ENCODE measurements at places on chromosomes 11 and 22.

DNA sequence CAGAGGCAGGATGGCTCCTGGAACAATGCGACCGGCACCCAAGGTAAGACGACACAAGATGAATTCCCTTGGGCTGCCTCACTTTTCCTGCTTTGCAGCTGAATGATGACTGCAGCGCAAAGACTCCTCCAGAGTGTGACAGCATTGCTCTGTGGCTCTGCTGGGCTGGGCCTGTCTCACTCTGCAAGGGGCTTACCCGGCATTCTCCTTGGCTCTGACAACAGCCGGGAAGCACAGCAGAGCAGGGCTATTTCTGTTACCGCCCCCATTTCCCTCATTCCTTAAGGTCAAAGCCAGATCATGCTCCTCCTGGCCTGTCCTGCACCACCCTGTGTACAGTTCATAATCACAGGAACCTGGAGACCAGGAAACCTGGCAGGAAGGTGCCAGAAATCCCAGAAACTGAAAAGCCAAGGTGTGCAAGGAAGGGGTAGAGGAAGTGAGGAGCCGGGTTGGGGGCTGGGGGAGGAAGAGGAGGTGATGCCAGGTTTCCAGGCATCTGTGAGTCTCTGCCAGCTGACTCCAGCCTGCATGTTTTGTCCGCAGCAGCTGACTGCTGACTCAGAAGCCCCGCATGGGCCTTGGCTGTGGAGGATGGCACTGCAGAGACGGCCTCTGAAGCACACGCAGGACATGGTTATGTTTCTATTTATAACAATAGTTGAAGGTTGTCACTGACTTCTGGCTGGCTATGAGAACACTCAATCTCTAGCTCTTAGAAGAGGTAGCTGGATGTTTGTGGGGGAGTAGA, 113.6 kb downstream of the MICAL3 start:
- DNase-seq: peak; percentile 88

DNA sequence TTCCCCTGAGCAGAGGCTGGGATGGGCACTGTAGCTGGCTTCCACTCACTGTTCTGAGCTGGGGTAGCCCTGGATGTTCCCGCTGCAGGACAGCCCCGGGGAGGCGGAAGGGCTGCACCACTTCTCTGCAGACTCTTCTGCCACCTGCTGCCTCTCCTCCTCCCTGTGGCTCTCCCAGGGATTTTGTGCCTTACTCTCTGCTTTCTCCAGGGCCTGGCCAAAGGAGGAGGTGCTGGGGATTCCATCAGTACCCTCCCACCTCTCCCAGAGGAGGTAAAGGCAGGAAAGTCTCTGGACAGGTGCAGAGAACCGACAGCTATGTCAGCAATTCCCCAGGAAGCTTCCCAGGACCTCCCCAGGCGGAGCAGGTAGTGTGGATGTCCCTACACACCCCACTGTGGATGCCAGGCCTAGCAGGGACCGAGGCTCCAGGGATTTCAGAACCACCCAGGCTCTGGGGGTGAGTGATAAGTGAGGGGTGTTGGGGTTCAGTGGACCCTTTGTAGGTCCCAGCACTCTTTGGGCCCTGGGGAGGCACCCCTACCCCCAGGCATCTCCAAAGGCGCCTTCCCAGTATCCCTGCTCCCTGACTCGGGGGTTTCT, 11.3 kb downstream of the DUSP8 start:
- no peak for DNase-seq

- DNase-seq: no peak
Measured at GRCh38 chr11:17976651-17977050, 36.2 kb downstream of the SERGEF start.

DNA sequence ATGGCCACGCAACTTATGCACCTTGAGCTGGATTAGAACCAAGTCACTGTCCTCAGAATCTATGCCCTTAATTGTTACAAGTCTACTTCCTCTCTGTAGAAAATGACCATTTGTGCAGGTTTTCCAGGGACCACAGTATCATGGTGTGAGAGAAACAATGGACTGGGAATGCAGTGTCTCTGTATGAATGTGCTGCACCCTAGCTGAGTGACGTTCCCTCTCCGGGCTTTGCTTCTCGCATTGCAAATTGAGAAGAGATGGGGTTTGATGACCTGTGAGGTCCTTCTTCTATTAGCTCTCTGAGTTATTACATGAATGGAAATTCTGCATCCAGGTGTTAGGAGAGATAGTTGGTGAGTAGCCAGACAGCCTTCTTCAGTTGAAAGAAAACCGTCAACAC, 1052.3 kb downstream of the NTM start:
- no peak for DNase-seq

DNA sequence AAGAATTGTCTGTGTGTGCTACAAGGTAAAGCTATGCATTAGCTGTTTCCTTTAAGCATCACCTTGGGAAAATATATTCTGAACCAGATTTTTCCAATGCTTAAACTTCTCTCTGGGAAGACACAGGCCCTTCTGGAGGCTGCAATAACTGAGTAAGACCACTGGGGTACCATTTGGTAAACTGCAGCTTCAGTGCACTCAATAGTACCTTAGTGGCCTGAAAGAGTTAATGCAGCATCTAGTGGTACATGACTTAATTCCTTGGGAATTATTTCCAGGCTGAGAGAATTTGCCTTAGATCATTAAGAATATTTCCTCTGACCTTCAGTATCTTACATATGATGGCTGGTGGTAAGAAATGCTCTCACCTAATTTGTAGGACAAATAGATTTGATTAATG, 727.4 kb downstream of the DLG2 start:
- DNase-seq: no peak

GRCh38 chr22:45880091-45880715, 96.8 kb downstream of the WNT7B start:
- DNase-seq: no peak

- peak; percentile 28 for DNase-seq
Measured at GRCh38 chr11:2510626-2511402, 66.0 kb downstream of the KCNQ1 start.

- DNase-seq: peak; percentile 39
Measured at GRCh38 chr22:38872831-38873248, 824 bp upstream of the CBX6 start.

DNA sequence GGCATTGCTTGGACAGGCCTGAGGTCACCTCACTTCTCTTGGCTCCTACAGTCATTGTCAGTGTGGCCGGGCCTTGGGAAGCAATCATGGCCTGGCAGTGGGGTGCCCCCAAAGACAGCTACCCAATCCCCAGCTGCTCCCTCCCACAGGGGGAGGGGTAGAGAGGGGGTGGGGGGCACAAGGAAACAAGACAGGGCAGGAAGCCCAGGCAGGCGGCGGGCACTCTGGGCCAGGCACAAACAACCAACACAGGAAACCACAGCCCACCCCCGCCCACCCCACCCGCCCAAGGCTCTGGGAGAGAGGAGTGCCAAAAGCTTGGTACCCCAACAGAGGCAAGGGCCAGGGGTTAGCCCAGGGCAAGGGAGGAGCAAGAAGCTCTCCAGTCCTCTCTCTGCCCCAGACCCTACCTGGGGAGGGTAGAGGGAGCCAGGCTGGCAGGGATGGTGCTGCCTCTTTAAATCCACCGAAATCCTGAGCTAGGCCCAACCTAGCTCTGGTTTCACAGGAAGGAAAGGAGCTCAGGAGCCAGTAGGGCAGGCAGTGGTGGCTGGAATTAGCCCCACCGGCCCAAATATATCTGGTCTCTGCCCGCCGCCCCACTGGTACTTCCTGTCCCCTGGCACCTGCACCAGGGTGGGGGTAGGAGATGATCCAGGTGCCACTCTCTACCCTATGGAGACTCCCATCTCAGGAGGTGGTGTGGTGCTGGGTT, 12.2 kb downstream of the BCL9L start:
- no peak for DNase-seq

GRCh38 chr11:79482800-79483199, 42.0 kb upstream of the TENM4 start:
- DNase-seq: no peak

DNA sequence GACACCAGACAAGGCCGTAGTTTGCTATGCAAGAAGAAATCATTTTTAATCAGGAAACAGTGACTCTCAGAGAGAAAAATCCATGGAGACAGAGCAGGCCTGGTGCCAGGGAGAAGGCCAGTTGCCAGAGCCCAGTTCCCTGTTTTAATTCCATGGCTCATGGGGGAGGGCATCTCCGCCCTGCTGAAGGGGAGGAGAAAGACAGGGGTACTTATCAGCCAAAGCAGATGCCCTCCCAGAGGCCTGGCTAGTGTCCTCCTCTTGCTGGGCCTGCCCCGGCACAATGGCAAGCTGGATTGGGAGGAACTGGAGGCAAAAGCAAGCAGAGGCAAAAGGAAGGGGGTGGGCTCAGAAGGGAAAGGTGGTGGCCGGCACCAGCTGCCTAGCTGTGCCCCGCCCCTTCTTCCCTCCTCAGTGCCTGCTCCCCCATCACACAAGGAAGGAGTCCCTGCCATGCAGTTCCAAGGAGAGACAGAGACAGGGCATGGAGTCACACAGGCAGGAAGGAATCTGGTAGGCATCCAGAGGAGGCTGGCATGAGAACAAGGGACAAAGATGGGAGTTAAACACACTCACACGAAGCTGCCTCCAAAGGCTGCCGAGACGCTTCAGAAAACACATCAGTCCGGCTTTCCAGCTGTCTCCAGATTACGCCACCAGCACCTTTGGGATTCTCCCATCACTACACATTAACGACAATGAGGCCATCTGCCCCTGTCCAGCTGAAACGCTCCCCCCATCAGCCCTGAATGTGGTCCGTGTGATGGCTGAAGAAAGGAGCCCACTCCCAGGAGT, 591.8 kb downstream of the BUD13 start:
- no peak for DNase-seq

- no peak for DNase-seq
Measured at GRCh38 chr22:39475902-39476301, 19.1 kb downstream of the MGAT3 start.
